ENCODE measurements at places on chromosomes 16 and 17.

- no peak for DNase-seq
These were observed 66.1 kb downstream of the PLD6 start for GRCh38 chr17:17139972-17140589.

DNA sequence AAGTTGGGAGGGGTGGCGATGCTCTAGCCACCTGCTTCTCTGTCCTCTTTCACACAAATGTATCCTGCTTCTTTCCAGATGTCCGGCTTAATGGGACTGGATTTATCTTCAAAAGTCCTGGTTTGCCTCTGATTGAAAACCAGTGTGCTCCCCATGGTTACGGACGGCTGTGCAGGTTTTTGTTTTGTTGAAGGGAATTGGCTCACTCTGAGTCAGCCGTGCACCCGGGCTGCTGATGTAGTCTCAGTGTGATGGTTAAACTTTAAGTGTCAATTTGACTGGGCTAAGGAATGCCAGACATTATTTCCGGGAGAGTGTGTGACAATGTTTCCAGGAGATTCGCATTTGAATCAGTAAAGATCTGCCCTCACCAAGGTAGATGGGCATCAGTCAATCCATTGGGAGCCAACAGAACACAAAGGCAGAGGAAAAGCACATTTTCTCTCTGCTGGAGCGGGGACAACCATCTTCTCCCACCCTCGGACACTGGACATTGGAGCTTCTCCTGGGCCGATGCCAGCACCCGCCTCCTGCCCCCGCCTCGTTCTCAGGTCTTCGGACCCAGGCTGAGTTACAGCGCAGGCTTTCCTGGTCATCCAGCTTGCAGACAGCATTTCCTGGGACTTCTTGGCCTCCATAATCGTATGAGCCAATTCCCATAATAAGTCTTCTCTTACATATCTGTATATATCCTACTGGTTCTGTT, 126.9 kb upstream of the TNRC6C start:
- no peak for DNase-seq

- no peak for DNase-seq
These were observed 46.8 kb downstream of the HIC1 start for GRCh38 chr17:2101448-2102257.

GRCh38 chr16:67164599-67165061, at the start of gene HSF4:
HSF4 (plus strand) TSS chr16:67164745; CDS start chr16:67164812, 67 bp downstream.
- no peak for DNase-seq

GRCh38 chr17:17411692-17412091, 65.1 kb upstream of the MED9 start:
- DNase-seq = no peak

DNA sequence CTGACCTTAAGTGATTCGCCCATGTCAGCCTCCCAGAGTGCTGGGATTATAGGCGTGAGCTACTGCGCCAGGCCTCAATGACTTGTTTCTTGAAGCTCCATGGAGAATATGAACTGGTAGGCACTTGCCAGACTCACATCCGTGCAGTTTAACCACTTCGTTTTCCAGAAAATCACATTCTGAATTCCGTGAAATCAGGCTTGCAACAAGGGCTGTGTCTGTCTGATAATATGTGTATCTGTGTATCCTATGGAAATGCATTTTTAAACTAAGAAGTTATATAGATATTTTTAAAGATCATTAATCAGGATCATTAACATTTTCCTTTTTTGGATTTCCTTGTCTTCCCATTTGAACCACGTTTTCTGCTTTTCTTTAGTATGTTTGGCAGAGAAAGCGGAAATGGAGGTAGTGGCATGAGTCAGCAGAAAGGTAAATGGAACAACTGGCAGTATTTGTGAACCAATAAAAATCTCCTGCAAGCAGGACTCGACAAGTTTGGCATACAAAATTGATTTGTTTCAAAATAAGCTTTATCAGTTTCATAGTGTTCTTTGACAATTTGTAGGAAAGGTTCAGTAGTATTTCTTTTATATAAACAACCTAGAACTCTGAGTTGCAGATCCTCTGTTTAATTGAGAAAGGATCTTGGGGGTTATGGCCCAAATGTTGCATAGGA, 33.0 kb downstream of the USP10 start:
- no peak for DNase-seq

- no peak for DNase-seq
These were observed 68.9 kb upstream of the HAS3 start for GRCh38 chr16:69036399-69037091.

GRCh38 chr17:21351366-21352065, 24.6 kb upstream of the KCNJ12 start:
- DNase-seq = no peak

DNA sequence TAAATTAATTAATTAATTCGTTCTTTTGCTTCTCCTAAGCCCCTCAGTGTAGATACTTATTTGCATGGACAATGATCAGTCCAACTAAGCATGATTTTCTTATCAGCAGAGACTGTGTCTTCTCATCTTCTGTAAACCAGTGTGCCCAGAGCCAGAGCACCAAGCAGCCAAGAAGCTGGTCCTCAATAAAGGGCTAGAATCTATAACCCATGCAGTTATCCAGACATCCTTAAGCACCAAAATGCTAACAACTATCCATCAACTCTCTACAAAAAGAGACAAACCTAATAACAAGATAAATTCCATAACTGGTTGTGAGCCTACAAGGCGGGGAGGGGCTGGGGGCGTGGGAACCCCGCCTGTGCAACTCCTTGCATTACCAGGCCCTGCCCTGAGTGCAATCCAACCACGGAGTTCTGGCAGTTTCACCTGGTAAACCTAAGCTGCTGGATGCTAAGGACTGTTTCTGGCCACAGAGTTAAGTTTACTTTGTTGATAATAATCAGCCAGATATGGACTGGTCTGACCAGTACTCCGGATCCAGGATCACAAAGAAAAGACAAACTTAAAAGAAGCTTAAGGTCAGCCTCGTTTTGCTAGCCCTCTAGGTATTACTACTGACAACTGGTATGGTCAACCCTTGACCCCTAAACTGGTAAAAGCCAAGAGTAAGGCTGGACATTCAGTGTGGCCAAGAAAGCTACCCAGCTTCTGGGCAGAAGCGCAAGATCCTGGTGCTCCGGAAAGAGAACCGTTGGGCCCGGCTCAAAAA, 51.5 kb downstream of the ZFHX3 start:
- DNase-seq = no peak

DNA sequence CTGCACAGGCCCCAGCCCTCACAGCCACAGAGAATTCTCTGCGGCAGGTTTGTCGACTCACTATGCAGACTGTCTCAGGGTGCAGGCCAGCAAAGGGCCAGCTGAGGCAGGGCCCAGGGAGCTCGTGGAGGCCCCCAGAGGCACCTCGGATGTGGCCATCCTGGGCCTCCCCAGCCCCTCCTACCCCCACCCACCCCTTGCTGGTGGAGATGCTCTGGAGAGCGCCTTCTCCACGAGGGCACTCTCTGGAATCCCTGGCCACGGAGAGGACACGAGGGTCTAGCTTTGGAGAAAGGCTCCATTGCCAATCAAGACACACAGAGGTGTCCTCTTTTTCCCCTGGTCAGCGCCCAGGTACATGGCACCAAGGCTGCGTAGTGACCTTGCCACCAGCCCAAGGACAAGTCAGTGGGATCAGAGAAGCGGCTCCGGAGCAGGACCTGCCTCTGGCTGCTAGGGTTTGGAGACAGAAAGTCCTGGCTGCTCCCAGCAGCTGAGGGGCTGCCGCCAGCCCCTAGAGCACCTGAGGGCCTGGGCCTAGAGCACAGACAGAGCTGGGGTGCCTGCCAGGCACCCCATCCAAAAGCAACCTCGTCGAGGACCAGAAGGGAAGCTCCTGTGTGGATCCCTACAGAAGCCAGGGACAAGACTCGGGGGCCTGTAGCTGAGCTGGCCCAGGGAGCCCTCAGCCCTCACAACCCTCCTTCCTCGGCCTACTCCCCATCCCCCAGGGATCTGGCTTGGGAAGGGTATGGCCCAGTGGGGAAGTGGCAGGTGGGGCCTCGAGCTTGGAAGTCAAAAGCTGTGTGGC, 18.7 kb downstream of the ARL2BP start:
- DNase-seq = no peak

GRCh38 chr16:13350000-13350399, 448.6 kb downstream of the SHISA9 start:
- no peak for DNase-seq

DNA sequence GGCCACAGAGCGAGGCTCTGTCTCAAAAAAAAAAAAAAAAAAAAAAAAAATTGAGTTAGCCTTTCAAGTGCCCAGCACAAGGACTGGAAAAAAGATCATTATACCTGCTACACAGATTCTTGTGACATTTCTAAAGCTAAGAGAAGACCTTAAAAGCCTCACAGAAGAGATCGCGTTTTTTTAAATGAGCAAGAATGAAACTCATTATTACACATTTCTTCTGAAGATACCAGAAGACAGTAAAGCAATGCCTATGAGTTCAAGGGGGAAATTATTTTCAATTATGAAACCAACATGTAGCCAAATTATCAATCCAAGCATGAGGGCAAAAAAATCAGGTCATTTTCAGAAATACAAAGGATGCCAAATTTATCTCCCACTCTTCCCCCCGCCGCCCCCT, 56.8 kb downstream of the MED13 start:
- DNase-seq = no peak

- no peak for DNase-seq
These were observed 13.2 kb downstream of the LSM12 start for GRCh38 chr17:44053125-44053872.

DNA sequence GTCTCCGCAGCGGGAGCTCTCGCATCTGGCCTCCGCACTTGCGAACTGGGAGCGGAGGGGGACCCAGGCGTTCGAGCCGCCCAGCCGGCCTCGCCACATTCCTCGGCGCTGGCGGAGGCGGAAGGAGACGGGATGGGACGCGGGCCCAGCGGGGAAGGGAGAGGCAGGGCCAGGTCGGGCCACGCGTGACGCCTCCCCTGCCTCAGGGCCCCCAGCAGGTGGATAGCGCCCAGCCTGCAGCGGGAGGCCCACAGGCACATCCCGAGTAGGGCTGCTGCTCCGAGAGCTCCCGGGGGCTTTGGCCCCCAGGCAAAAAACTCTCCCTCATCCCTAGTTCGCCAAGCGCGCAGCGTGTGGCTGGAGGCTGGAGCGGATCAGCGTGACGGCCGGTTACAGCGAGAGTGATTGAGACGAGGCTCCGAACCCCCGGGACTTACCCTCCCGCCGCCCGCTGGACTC, 800 bp downstream of the PLEKHH3 start:
- DNase-seq = no peak

GRCh38 chr17:3888343-3889171, 4.3 kb downstream of the CAMKK1 start:
- DNase-seq = no peak

DNA sequence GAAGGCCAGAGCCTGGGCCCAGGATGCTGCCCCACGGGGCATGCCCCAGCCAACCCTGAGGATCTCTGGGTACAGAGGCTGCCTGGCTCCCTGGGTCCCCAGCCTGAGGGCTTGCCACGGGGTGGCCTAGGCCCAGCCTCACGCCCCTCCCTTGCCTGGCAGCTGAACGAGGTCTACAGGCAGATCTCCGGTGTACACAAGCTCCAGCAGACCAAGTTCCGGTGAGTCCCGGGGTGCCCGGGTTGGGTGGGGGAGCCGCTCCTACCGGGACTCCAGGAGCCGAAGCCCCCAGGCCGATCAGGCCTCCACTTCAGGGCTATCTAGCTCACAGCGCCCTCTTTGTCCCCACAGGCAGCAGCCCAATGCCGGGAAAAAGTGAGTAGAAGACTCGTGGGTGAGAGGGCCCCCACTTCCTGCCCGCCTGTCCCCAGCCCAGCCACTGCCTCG, 19.4 kb downstream of the ITGB4 start:
- DNase-seq = no peak

DNA sequence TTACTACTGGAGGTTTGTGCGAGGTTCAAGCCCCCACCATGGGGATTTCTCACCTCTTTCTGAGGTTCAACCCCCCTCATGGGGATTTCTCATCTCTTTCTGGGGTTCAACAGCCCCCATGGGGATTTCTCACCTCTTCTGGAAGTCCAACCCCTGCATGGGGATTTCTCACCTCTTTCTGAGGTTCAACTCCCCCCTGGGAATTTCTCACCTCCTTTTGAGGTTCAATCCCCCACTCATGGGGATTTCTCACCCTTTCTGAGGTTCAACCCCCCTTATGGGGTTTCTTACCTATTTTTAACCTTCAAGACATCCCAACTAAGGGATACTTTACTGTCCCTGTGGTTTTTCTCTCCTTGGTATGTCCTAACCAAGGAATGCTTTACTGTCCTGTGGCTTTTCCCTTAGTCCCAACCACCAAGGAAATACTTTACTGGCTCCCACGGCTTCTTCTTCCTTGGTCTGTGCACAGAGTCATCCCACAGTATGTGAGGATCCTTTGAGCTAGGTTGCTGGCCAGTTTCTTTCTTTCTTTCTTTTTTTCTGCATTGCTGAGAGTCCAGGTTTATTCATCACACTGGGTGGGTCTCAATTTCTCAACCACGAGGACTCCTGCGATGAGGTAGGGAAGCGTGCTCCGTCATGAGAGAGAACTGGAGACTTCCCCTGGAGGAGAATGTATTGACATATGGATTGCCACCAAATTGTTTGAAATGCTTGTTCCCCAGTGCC, 2140.2 kb downstream of the TP53TG3F start:
- no peak for DNase-seq

DNA sequence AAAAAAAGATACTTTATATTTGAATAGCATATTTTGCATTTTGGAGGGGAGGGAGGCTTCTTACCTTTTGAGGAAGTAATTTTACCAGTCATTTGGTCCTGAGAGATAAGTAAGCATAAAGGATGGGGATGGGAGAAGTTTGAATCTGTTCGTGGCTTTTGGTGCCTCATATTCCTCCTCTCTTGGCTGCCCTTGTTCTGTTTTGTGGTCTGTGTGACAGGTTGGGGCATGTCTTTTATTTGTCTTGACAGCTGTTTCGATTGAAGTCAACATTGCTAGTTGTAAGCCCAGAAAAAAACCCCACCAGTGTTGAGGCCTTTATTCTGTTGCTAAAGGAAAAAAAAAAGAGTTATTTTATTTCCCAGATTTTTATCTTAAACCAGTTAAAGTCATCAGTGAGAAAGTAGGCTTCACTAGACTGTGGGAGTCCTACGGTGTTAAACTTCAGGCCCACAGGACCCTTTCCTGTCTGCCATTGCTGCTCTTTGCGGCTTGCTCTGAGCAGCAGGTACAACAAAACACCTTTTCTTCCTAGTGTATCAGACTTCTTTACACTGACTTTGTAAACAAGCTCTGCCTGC, 11.4 kb downstream of the SLC7A6 start:
- DNase-seq = no peak

DNA sequence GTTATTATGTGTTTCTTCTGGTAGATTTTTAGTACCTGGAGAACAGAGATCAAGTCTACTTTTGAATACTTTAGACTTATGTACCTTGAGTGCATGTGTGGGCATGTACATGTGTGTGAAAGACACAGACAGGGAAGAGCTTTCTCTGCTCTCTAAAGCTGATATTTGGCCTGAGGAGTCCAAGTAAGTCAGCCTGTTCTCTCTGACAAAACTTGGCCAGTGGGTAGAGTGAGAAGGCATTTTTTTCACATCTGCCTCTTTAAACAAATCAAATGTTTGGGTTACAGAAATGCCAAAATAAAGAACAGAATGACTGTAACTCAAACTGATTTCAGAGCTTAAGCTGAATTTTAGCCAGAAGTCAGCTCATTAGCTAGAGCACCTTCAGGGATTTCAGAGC, 309.7 kb upstream of the DYNLRB2 start:
- no peak for DNase-seq
